ENCODE measurements at places on chromosomes 3 and 15.
A peak's percentile ranks its signal among the peaks of the same experiment; 100 is the strongest.

DNA sequence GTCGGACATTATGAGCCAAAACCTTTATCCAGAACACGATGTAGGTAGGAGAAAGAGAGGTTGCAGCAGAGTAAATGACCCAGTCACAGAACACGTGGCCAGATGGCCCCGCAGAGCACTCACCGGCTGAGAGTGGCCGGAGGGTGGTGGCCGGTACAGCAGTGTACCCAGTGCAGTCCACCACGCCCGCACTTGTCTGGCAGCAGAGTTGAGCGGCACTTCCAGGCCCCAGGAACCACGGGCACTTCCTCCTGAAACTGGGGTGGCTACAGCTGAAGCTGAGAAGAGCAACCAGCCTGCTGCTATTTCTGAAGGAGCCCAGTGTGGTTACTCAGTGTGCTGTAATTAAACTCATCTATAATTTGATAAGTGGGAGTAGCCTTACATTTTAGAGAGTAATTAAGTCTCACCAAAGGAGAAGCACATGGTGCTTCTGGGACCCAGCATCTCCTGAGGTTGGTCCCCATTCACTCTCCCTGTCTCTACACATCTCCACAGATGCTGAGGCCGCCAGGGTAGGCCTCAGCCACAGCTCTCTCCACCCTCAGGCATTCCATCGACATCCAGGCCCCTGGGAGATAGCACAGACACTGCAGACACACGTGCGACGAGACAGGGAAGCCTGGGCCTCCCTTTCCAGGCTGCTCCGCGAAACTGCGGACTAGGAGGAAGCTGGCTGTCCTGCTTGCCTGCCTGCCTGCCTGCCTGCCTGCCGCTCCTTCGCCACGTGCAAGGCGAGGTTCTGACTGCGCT, 49.8 kb downstream of the BDH1 start:
- no peak for DNase-seq

- no peak for DNase-seq
These were observed 83.8 kb downstream of the ASB7 start for GRCh38 chr15:100686021-100686724.

DNA sequence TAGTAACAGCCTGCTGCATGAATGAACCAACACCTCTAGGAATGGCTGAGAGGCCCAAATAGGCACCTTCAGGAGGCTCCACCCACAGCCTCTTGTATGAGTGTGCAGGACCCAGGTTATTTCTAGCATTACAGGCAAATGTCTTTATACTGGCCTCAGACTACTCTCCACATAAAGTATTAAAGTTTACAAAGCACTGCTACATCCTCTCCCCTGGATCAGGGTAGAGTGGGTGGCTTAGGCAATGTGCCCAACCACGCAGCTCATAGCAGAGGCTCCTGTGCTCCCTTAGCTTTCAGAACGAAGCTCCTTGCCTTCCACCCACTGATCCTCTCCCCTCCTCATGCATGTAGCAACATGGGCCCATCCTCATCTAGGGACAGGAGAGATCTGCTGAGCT, 16.3 kb downstream of the TMEM43 start:
- DNase-seq, result peak; percentile 35

DNA sequence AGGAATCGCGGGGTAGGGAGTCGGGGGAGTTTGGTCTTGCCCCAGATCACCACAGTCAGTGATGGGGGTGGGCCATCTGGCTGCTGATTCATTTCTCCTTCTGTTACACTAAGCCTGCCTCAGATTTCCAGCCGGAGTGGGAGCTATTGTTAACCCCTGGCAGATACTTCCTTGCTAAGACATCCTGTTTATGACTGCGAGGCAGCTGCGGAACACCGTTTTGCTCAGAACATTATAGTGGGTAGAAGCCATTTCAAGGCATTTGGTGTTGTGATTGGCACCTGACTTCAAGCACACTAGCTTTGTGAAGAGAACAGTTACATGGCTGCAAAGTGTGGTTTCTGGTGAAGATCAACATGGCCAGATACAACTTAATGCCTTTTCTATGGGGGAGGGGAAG, 73.8 kb downstream of the FLNB start:
- no peak for DNase-seq

DNA sequence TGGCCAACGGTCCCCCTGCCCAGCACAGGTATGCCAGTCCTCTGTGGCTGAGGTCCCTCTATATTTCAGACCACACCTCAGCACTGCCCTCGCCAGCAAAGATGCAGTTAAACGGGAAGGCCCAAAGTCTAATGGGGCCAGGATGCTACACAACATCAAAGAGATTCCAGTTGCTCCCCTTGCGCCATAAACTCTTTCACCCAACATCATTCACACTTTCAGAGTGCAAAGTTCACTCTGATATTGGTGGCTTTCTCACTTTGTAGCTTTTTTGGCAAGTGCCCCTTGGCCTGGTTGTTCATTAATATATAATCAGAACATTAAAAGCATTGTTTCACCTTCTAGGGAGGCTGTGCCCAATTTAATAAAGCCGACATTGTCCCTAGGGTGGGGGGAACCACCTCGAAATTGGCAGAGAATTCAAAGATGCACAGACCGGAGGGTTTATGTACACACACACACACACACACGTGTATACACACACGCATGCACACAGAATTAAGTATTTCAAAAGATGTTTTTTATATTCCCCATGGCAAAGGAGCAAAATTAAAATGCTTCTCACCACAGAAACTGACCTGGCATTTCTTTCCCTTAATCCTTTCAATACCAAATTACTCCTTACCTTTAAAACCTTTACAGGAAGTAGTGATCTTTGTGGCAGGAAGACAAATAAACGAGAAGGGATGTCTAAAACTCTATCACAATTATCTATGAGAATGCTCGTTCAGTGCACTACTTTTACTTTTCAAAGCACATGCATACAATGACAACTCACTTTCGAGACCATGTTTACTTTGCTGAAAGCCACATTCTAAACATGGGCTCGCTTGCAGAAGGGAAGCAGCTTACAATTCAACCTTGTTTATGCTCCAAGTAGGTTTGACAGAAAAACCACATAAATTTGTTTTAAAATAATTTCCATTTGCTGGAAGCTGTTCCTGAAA, 19.5 kb downstream of the LRIG1 start:
- DNase-seq, result no peak

DNA sequence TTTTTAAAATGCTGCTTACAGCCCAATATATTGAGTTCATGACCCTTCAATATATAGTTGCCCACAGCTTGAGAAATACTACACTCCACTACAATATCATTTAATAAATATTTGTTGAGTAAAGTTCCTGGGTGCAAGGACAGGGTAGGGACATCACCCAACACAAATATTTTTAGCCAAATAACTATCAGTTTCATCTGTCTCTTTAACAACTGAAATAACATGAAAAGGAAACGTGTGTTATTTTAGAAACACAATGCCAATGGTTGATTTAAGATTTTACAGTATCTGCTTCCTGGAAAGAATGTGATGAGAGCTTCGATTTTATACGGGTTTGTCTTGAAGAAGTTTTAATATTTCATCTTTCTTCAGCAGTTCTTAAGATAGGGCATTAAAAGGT, 67.7 kb upstream of the CDV3 start:
- DNase-seq, result no peak

DNA sequence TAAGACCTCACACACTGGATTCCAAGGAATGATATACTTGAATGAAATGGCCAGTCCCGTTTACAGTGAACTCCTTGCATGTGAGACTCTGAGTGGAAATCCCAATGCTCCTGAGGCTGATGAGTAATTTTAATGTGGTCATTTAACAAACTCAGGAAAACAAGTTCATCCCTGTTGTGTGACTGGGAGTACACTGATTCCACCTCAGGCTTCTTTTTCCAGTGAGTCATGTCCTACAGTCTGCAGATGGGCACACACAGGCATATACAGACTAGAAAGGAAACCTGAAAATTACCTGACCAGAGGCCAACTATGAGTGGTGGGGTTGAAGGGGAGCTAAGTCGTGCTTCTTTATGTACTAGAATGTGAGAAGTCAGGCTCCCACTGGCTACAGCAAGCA, 5.8 kb downstream of the SQOR start:
- no peak for DNase-seq

DNA sequence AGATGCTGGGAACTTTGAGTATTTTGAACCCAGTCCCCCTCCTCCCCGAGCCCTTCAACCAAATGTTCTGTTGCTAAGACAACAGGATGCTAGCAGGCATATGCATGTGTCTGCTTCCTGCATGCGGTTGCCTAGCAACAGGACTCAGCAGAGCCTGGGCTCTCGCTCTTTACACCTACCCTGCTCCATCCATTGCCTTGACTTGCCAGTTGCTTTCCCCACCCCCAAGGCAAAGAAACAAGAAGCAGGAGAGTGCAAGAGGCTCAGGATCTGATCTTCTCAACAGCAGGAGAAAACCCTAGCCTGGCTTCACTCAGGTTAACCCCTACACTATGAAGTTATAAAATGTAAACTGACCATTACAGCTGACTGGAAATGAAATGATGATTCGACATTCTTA, 393.0 kb downstream of the IGSF11 start:
- peak; percentile 88 for DNase-seq

DNA sequence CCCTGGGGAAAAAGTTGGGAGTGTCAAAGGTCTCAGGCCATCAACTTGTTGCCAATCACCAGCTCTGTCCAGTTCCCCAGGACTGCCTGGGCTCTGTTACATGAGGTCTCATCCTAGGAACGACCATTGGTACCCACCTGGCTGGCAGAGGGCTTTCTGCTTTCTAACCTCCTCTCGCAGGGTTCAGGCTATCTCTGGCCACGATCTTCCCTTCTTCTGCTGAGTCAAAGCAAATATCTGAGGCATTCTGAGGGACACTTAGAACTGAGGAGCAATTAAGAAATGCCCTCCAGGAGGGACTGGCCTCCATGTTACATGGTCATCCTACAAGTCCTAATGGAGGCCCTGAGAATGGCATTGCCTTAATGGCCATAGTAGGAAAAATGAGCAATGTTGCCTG, 77.4 kb downstream of the TGFBR2 start:
- no peak for DNase-seq

- DNase-seq, result no peak
These were observed 42.0 kb downstream of the FRMD4B start for GRCh38 chr3:69343875-69344274.

GRCh38 chr3:169879845-169880575, 10.3 kb upstream of the LRRC31 start:
- no peak for DNase-seq

DNA sequence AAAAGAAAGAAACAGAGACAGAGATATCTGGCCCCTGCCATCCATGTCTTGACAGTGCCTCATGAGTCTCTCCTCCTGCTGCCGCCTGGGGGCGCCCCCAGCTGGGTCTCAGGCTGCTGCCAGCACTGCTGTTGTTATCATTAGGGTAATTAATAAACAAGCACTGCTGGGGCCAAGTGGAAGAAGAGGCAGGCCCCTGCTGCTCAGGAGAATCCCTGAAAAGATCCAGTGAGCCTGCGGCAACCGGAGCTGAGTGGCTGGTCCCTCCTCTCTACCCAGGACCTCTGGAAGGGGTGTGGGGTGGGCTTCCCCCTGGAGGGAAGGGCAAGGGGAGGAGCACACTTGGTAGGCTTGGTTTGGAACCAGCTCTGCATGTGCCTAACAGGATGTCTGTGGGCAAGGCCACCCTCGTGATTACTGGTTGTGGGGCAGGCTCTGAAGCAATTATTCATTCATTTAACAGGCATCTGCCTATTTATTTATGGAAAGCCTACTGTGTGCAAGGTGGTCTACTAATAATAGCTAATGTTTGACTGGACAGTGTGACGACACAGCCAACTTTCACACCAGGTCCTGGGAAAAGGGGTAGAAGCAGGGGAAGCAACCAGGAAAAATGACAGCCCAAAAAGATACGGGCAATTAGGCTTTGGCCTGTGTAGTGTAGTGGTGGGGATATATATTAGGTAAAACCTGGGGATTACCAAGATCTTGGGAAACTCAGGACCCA, 1.2 kb upstream of the TYRO3 start:
- peak; percentile 80 for DNase-seq

GRCh38 chr15:50066666-50067065, 52.4 kb downstream of the ATP8B4 start:
- no peak for DNase-seq

Measured in NCI-H1417 (cell line).